Stimulated activated CD4-positive, alpha-beta T cell treated with anti-CD3 and anti-CD28 coated beads, Interleukin-4, amount 100 ng/mL, for 4 hours (primary cell): ENCODE measurements at places on chromosomes 16 and 17.

GRCh38 chr17:40068917-40069750, 6.4 kb downstream of the THRA start:
- peak; percentile 90 for DNase-seq

DNA sequence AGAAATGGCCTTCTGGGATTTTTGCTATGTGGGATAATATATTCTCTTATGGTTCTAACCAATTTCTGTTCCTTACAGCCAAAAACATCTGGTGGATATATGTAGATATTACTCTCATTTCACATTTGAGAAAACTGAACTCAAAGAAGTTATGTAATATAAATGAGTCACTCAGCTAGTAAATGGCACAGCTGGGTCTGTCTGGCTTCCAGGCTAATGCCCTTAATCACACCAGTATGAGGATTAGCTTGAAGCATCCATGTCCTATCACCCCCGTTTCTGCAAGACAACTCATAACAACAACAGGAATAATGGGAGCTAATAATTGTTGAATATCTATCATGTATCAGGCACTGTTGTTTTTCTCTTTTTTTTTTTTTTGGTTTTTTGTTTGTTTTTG, 34.4 kb upstream of the USP7 start:
- DNase-seq: no peak

DNA sequence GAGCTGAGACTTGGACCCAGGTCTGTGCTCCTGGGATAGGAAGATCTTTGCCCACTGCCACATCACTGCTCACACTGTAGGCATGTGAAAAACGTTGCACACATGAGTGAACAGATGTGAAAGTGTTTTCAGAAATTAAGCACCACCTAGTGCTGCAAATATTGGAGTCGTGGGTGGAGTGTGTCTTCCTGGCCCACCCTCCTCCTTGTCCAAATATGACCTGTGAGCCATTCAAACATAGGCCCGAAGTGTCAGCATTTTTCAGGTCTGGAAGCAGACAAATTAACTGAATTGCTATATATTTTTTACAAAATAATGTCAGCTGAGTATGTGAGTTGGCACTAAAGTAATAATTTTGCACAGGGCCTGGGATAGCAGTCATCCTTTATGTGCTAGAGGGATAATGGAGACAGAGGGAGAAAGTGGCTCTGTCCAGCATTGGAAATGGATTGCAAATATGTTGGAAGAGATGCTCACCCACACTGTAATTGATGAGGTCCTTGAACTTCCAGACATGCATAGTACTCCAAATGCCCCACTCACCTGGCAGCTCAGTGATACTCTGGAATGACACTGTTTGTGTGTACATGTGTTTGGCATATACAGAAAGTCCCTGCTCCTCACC, 58.7 kb downstream of the ACSM1 start:
- no peak for DNase-seq

- no peak for DNase-seq
These were observed 13.1 kb downstream of the SLC22A31 start for GRCh38 chr16:89187032-89187769.

DNA sequence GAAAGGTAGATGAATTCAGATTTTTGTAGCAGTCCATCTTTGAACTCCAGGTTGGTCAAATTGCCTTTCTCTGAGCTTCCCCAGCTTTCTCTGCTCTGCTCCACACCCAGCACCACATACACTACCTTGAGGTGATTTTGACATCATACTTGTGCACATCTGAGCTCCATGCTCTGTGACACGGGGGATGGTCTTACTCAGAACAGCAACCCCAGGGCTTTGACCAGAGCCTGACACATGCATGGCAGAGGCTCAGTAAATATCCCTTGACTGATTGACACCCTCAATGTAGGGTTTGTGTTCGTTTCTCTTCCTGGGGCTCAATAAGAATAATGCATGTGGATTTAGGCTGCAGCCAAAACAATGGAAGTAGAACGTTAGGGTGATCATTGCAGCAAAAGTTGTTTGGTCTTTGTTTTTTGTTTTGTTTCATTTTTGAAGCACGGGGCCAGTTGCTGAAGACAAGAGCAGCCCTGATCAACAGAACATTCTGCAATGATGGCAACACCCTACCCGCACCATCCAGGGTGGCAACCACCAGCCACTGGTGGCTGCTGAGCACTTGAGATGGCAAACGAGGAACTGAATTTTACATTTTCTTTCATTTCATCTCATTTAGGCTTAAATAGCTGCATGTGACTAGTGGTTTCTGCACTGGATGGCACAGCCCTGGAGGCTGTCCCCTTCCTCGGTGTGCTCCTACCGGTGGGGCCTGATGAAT, 224.8 kb upstream of the TNRC6C start:
- DNase-seq: no peak

DNA sequence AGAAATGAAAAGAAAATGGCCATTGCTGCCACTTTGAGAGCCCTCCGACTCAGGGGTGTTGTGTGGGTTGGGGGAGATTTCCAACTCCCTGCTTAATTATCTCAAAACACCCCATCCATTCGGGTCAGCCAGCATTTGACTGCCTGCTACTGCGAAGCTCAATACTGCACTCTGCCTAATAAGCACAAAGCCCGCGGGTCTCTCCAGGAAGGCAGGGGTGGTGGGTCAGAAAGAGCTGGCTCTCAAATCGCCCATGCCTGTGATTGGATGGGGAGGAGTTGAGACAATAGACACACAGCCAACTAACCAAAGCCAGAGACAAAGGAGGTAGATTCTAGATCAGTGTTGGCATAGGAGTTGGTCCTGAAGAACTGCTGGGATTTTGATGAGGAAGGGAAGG, 2.3 kb upstream of the XAF1 start:
- DNase-seq: no peak

- DNase-seq: no peak
These were observed 2.3 kb downstream of the GP1BA start for GRCh38 chr17:4934173-4934979.

DNA sequence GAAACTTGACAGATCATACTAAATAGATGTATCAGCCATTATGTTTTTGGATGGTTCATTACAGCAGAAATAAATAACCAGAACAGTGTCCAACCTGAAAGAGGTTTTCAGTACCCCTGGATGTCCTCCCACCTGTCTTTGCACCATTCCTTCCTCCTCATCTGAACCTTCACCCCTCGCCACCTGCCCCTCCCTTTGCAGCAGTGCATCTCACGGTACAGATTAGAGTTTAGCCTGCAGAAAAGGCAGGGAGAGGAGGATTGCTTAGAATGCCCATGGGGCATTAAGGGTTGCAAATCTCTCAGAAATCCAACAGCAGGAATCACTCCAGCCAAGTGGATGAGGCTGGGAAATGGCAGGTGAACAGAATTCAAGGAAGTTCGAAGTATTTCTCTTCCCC, 155.0 kb downstream of the HS3ST2 start:
- DNase-seq: no peak

DNA sequence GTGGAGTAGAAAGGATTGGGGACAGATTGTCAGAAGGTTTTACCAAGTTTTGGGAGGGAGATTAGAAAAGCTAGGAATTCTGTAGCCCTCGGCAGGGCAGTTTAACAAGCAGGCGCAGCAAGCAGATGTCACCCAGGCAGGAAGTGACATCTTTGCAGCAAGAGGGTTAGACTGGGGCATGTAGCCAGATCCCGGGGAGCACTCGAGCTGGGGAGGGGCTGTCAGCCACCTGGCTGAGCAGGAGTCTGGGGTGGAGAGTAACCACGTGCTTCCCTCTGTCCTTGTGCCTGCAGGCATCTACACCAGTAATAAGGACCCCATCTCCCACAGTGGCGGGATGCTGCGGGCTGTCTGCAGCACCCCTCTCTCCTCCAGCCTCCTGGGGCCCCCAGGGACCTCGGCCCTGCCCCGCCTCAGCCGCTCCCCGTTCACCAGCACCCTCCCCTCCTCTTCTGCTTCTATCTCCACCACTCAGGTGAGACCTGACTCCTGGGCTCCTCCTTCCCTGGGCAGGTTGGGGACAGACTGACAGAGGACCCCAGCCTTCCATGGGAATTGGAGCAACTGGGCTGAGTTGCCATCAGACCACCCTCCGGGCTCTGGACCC, 12.2 kb downstream of the MLLT6 start:
- no peak for DNase-seq

DNA sequence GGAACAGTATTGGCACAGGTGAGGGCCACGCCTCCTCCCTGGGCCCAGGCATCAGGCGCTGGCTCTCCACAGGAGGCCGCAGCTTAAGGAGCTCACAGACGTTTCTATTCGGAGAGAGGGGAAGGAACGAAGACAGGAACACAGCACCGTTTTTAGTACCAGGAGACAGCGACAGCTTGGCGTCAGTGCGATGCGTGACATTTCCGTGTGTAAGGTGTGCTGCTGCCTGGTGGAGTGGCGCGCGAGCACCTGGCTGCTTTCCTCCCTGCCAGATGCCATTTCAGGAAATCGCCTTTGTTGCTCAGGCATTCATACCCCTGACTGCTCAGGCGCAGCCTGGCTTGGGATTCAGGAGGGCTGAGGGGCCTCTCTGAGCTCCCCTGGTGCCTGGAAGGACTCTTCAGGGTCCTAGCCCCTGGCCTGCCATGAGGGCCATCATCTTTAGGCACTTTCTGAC, 367.5 kb downstream of the CPPED1 start:
- no peak for DNase-seq

- DNase-seq: no peak
These were observed 30.5 kb upstream of the SLC5A10 start for GRCh38 chr17:18921485-18921884.

- no peak for DNase-seq
These were observed 235.2 kb downstream of the PARN start for GRCh38 chr16:14394834-14395233.

GRCh38 chr16:16042076-16042475, 92.7 kb downstream of the ABCC1 start:
- no peak for DNase-seq

- DNase-seq: no peak
These were observed 1.1 kb upstream of the PKMYT1 start for GRCh38 chr16:2981177-2981898.

GRCh38 chr17:60439501-60439900, 17.2 kb downstream of the CHCT1 start:
- no peak for DNase-seq

GRCh38 chr16:8453359-8453758, 137.0 kb downstream of the TMEM114 start:
- no peak for DNase-seq

GRCh38 chr17:35185849-35186248, 8.3 kb downstream of the SLC35G3 start:
- no peak for DNase-seq

DNA sequence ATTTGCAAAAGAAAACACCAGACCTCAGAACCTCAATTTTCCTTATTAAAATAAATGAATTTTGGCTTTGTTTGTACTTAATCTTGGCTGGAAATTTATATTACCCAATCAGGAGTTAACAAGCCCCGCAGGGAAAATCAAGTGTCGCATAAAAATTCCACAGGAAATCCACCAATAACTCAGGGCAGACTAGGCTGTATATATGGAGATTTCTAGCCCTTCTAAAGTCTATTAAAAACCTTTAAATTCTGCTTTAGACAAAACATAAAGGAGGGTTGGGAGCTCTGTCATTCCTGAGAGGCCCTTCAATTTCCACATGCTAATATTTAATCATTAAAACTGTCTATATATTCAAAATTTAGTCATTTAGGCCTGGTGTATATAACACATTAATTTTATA, 434.7 kb downstream of the CDH11 start:
- no peak for DNase-seq

- no peak for DNase-seq
These were observed 1.1 kb downstream of the GPS2 start for GRCh38 chr17:7313890-7314718.

DNA sequence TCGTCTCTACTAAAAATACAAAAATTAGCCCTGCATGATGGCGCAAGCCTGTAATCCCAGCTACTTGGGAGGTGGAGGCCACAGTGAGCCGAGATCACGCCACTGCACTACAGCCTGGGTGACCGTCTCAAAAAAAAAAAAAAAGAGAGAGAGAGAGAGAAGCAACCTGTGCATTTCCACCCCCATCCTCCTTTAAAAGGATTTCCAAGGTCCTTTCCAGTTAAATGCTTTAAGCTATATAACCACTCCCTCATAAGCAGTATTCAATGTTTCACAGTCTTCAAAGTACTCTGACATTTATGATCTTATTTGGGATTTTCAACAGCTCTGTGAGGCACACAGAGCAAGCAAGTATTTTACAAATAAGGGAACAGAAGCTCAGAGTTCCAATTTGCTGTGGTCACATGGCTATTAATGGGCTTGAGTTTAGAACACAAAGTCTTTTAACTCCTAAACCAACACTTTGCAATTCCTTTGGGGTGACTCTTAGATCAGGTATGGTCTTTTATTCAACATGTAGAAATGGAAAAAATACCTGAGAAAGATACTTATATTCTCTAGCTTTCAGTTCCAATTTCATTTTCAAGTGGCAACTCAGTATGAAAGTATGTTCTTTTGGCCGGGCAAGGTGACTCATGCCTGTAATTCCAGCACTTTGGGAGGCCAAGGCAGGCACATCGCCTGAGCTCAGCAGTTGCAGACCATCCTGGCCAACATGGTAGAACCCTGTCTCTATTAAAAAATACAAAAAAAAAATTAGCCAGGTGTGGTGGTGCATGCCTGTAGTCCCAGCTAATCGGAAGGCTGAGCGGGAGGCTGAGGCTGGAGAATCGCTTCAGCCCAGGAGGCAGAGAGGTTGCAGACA, 31.3 kb downstream of the SPOP start:
- DNase-seq: peak; percentile 19

- DNase-seq: no peak
These were observed 13.8 kb downstream of the AANAT start for GRCh38 chr17:76481071-76481655.

DNA sequence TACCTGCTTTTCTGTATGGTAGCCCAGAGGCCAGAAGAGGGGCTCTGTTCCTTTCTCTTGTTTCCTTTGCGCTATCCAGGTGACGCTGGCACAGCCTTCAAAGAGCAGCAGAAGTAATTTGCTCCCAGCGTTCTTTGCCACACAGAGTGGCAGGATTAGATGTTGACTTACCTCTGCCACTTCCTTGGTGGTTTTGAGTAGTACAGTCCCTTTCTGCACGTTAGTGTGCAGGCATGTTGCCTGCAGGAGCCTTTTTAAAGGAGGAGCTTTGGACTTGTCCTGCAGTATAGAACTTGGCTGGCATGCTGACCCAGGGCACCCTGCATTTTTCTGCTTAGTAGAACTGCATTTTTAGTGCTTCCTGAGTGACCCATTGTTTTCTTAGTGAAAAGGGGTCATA, at the start of gene ABCC11:
Gene ABCC11, minus strand, starts transcription at position 229 of the 400 bp plus-strand sequence. CDS start 15,618 bp downstream, outside the sequence.
- no peak for DNase-seq

GRCh38 chr17:63420868-63421680, 25.0 kb downstream of the CYB561 start:
- no peak for DNase-seq

DNA sequence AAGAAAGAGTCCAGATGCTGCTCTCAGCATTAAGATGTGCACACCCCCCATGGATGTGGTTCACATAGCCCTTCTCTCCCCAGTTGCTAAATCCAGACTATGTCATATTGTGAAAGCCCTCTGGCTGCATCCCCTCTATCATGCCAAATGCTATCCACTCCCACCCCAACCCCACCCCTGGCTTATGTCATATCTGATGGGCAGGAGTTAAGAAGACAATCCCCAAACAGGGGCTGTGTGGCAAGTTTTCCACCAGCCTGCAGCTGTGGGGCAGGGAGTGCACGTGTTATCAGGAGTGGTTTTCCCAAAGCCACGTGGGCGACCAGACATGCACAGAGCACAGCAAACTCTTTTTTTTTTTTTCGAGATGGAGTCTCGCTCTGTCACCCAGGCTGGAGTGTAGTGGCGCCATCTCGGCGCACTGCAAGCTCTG, 10.0 kb downstream of the FAM117A start:
- no peak for DNase-seq
